ENCODE measurements at places on chromosomes 7 and 10.
A peak's percentile ranks its signal among the peaks of the same experiment; 100 is the strongest.

- no peak for DNase-seq
Observed at GRCh38 chr7:12653518-12653917, 33.9 kb upstream of the ARL4A start.

- DNase-seq, result no peak
Observed at GRCh38 chr7:44377681-44378421, 52.5 kb upstream of the CAMK2B start.

GRCh38 chr10:90125456-90126255, 424.3 kb downstream of the KIF20B start:
- no peak for DNase-seq

DNA sequence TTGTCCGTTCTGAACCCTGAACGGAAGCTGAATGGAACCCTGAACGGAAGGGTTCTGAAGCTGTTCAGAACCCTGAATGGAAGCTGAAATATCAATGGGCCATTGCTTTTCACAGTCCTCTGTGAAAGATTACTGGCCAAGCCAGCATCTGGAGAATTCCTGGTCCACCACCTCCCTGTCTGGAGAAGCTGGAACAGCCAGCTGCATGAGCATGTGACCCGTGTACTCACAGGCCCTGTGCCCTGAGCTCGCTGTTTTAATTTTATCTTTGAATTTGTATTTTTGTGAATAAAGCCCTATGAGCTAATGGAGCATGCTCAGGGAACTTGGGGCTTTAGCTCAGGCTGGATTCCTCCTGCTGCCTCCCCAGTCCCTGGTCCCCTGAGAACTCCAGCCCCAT, 37.2 kb downstream of the HTRA1 start:
- DNase-seq, result no peak

GRCh38 chr10:30935078-30935477, 96.6 kb downstream of the ZNF438 start:
- no peak for DNase-seq

DNA sequence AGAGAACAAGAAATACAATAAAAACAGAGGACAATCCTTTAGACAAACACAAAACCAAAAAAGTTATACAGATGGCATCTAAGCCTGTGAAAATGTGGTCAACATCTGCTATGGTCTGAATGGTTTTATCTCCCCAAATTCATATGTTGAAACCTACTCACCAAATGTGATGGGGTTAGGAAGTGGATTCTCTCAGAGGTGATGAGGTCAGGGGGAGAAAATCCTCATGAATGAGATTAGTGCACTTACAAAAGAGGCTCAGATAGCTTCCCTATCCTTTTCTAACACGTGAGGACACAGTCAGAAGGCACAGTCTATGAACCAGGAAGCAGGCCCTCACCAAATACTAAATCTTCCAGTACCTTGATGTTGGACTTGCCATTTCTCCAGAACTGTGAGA, 147.8 kb upstream of the GPR22 start:
- DNase-seq, result no peak

GRCh38 chr7:7761974-7762779, 43.8 kb upstream of the RPA3 start:
- DNase-seq, result no peak

GRCh38 chr7:114663502-114663901, 248.9 kb downstream of the FOXP2 start:
- no peak for DNase-seq

DNA sequence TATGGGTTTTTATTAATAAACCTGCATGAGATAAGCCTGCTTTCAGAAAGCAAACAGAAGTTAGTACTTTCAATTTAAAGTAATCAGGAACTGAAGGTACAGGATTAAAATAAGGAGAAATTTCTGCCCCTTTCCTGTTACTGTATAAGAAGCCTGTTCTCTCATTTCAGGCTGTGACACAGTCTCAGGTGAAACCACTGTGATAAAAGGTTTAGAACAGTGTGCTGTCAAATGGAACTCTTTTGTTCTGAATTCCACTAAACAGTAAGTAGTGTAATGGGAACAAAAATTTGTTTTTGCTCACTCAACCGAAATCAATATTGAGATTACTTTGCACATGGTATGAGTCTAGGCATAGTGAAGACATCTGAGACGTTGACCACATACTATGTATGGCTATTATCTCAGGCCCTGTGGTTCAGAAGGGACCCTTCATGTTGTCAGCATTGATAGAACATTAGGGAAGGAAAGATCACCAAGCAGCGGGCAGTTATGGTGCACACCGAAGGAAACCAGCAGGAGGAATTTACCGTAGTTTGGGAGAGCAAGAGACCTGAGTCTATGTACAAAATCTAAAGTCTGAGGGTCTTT, 14.9 kb downstream of the HEPACAM2 start:
- no peak for DNase-seq

- no peak for DNase-seq
Observed at GRCh38 chr10:31034098-31034909, 2.6 kb upstream of the ZNF438 start.

GRCh38 chr7:121113288-121113687, 124.8 kb downstream of the CPED1 start:
- DNase-seq, result no peak

- DNase-seq, result no peak
Observed at GRCh38 chr10:3774814-3775695, 10.0 kb downstream of the KLF6 start.

DNA sequence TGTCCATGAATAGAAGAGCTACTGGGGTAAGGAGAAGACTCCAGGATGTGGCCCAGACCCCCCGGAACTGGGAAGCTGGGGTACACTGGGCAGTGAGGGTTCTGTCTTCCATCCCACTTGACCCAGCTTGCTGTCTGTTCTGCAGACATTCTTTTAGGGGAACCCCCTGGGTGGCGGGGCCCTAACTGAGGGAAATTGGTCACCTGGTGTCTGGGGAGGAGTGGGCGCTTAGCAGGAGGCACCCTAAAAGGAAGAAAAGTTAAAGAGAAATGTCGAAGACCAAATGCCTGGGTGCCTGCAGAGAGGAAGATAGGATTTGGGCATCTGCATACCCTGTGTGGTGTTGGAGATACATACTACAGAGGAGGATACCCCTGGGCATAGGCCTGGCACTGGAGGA, 1.0 kb downstream of the AP1S1 start:
- DNase-seq, result no peak

GRCh38 chr7:41847606-41848005, 144.7 kb upstream of the INHBA start:
- no peak for DNase-seq

DNA sequence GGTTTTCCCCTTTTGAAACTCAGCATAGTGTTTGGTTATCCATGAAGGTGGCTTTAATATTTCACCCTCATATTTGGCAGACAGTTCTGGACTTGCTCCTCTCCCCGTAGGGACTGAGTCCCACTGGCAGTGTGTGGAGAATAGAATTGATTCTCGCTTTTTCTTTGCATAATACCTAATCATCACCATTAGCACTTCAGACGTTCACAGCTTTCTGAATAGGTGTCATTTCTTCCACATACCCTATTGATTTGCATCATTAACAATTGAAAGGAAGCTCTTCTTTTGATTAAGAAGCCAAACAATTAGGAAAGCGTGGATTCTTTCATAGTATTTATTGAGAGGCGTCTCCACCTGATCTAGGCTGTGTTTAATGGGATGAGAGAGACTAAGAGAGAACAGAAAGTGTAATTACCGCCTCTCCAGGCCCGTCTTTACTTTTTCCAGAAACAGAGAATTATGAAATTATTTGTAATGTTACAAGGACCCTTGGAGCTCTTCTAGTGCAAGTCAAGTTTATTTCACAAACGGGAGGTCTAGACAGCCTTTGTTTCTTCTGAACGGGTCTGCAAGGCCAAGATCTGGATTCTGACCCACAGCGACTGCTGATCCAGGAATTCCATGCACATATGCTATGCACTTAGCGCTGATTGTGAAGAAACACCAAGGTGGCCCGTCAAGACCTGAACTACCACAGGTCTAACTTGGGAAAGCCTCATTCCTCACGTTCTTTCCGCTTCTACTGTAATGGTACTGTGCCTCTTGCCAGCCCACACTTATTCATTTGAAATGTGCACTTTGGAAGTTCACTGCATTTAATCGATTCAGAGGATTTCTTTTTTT, 249.9 kb upstream of the C7orf33 start:
- no peak for DNase-seq

GRCh38 chr10:27612551-27613035, 108.5 kb downstream of the RAB18 start:
- no peak for DNase-seq

DNA sequence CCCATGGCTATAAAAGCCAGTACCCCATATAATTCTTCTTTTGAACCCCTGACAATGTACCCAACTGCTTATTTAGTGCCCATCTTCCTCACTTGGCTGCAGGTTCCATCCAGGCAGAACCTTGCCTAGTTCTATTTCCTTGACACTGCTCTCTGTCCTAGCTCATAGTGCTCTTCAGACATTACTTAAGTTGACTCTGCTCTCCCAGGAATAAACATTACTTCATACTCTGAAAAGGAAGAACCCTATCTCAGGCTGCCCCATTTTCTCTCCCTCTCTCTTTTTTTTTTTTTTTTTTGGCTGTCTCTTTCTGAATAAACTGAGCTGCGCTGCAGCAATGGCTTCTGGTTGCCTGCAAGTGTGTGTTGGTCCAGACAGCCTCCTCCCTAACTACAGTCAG, 21.0 kb downstream of the ACTA2 start:
- DNase-seq, result no peak

- no peak for DNase-seq
Observed at GRCh38 chr7:121372376-121373010, 23.6 kb downstream of the FAM3C start.

DNA sequence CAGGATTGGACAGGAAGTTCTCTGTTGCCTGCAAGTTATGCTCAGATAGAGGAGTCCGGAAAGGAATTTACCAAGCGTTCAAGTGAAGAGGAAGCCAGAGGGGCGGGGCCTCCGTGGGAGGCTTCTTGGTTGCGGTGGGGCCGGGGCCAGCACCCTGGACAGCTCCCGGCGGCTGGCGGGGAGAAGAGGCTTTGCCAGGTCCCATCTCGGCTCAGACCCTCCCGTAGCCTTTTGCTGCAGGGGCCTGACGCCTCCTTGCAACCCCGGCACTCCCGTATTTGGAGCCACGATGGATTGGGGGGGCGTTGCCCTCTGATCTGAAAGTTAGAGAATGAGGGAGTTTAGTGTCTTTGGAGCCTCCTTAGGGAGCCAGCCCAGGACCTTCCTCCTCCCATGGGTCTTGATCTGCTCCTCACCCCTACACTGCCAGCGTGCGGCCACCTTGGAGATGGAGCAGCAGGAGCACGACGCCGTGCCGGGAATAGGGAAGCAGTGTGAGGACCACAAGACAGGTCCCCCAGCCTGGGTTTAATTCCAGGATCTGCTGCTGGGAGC, 3.1 kb upstream of the SLC18A3 start:
- peak; percentile 92 for DNase-seq

DNA sequence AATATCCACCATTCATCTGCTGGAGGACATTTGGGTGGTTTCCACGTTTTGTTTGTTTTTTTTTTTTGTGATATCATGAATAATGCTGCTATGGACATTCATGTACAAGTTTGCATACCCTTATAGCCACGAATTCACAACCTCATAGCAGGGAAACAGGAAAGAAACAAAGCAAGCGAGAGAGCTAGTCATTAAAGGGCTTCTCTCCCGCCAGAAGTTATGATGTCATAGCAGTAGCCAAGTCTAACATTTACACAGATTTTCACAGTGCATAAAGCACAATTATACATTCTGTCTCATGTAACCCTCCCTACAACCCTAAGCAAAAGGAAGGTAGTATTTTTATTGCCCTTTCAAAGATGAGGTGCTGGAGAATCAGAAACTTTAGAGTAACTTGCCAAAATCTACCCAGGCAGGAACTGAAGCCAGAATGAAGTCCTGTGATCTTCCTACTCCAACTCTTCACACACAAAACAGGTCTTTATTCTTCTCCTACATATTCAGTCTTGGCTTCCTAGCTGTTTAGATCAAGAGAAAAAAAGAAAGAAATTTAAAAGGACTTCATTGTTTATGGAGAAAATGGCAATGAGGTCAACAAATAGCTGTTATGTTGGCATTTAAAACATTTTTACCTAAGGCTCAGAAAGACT, 33.9 kb upstream of the GPAM start:
- no peak for DNase-seq

DNA sequence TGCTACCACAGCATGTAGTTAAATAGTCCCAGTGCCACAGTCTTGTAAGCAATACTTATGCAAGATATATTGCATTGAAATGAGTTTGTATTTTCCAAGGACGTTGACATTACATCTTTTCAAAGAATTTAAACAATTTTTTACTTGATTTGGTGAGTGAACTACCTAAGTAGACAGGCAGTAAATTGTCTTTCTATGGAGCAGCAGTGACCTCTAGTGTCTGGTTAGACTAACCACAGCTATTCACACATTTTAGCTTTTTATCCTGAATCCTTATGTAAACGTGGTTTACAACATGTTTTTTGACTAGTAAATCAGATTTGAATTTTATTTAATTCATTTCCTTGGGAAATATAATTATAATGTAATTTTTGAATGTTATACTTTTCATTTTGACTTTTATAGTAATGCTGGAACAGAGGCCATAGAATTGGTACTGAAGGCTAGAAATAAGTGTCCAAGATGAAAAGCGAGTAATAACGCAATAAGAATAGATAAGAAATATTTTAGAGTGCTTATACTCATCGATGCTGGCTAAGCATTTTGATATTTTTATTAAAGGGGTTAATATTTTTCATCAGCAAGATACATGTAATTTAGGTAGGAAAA, 5.6 kb downstream of the LRRTM3 start:
- DNase-seq, result peak; percentile 35

- DNase-seq, result no peak
Observed at GRCh38 chr7:123666492-123666891, 10.8 kb downstream of the LMOD2 start.

DNA sequence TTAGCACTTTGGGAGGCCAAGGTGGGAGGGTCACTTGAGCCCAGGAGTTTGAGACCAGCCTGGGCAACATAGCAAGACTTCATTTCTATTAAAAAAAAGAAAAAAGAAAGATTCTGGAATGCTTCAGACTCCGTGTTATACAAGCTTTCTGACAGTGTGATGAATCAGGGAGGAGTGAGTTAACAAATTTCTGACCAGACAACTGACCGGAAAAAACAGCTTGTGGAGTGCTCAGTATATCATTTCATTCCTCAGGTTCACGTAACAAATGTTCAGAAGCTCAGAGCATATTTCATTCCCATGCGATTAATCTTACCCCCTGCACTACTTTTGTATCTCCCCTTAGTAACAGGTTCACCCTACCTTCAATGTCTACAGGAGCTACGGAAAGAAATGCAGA, 28.6 kb upstream of the TNPO3 start:
- DNase-seq, result no peak

Data from iPS-NIHi11 (cell line).